ENCODE measurements at places on chromosomes 16 and 17.

- DNase-seq, result no peak
Measured at GRCh38 chr17:83196973-83197880, 117.8 kb downstream of the METRNL start.

DNA sequence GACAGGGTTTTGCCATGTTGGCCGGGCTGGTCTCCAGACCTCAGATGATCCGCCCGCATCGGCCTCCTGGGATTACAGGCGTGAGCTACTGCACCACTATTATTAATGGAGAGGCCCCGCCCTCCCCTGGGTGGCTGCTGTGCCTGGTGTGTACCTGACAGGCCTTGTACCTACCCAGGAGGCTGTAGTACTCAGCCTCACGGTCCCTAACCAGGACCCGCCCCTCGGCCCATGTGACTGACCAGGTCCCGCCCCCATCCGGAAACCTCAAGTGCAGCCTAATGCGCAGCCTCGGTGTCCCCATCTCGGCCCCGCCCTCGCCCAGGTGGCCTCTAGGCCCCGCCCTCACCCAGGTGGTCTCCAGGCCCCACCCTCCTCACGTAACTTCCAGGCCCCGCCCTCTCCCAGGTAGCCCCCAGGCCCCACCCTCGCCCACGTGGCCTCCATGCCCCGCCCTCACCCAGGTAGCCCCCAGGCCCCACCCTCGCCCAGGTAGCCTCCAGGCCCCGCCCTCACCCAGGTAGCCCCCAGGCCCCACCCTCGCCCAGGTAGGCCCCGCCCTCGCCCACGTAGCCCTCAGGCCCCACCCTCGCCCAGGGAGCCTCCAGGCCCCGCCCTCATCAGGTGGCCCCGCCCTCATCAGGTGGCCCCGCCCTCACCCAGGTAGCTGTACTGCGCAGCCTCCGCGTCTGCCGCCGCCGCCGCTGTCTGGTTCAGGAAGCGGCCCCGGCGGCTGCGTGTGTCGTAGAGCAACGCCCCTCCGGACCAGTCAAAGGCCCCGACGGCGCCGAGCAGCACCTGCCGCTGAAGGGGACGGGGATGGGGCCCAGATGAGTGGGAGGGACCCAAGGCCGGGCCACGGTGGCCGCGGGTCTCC is 31.0 kb downstream of the HASPIN start:
- peak; percentile 68 for DNase-seq

GRCh38 chr16:17431012-17431411 is 39.7 kb downstream of the XYLT1 start:
- DNase-seq, result no peak

- no peak for DNase-seq
Measured at GRCh38 chr17:75832164-75832651, 12.0 kb downstream of the UNC13D start.

GRCh38 chr17:27529230-27529796 is 73.1 kb downstream of the KSR1 start:
- DNase-seq, result no peak

DNA sequence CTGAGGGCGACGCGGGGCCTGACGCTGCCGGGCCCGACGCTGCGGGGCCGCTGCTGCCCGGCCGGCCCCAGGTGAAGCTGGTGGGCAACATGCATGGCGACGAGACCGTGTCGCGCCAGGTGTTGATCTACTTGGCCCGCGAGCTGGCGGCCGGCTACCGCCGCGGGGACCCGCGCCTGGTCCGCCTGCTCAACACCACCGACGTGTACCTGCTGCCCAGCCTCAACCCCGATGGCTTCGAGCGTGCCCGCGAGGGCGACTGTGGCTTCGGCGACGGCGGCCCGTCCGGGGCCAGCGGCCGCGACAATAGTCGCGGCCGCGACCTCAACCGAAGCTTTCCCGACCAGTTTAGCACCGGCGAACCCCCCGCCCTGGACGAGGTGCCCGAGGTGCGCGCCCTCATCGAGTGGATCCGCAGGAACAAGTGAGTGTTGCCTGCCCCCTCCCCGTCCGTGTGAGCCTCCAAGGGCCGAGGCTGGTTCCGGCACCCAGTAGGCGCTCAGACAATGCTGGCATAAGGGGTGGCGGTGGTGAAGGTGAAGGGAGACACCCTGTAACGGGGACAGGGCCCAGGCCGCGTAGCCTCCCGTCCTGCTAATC is 676 bp downstream of the CPD start:
- peak; percentile 22 for DNase-seq

- peak; percentile 35 for DNase-seq
Measured at GRCh38 chr17:47278561-47278960, 24.9 kb downstream of the ITGB3 start.

DNA sequence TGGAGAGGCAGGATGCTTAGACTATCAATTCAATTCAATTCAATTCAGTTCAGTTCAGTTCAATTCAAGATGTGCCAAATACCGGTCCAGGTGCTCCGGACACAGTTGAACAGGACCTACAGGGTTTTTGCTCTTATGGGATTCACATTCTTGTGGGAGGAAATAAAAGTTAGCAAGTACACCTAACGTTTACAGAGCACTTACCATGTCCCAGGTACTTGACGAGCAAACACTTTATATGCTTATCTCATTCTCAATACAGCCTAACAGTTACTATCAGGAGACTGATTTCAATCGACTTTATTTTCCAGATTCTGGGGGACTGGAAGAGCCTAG is 467 bp upstream of the GDE1 start:
- DNase-seq, result no peak

DNA sequence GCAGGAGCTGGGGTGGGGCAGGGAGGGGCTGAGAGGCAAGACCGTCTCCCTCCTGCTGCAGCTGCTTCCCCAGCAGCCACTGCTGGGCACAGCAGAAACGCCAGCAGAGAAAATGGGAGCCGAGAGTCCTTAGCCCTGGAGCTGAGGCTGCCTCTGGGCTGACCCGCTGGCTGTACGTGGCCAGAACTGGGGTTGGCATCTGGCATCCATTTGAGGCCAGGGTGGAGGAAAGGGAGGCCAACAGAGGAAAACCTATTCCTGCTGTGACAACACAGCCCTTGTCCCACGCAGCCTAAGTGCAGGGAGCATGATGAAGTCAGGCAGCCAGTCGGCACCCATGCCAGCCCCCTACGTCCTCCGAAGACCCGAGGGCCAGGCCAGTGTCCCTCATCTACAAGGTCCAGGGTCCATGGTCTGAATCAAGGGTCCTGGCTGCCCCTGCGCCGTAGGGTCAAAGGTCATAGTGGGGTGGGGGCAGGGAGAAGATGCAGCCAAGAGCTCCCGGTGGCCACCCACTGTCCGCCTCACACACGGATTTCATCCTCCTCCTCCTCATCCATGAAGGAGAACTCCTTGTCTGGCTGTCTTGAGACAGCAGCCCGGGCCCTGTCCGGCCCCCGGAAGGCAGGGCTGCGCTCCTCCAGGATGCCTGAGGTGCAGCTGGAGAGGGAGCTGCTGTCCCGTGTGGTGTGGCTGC is 23.4 kb upstream of the CPSF4L start:
- DNase-seq, result no peak

DNA sequence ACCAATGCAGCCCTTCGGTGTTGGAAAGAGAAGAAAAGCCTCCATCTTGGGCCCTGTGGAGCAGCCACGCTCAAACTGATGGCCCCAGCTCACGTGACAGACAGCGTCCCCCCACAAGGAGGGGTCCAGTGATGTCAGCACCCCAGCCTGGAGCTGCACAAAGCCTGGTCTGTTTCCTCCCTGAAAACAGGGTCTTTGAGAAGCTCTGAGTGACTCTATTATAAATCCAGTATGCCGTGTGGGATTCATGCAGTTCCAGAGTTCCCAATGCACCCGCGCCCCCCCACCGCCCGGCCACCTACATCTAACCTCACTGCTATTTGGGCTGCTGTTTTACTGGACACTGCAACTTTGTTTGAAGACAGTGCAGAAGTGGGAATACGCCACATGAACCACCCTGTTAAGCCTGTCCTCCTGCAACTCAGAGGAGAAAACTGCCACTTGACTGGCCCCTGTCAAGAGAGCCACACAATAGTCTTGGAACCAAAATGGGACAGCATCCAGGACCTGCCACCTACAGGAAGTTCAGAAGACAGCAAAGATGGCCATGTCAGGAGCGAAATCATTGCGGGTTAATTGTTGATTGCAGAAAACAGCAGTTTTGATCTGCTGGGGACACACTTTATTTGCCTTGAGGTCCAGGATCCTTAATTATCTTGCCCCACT is 33.1 kb downstream of the PMP22 start:
- DNase-seq, result no peak

DNA sequence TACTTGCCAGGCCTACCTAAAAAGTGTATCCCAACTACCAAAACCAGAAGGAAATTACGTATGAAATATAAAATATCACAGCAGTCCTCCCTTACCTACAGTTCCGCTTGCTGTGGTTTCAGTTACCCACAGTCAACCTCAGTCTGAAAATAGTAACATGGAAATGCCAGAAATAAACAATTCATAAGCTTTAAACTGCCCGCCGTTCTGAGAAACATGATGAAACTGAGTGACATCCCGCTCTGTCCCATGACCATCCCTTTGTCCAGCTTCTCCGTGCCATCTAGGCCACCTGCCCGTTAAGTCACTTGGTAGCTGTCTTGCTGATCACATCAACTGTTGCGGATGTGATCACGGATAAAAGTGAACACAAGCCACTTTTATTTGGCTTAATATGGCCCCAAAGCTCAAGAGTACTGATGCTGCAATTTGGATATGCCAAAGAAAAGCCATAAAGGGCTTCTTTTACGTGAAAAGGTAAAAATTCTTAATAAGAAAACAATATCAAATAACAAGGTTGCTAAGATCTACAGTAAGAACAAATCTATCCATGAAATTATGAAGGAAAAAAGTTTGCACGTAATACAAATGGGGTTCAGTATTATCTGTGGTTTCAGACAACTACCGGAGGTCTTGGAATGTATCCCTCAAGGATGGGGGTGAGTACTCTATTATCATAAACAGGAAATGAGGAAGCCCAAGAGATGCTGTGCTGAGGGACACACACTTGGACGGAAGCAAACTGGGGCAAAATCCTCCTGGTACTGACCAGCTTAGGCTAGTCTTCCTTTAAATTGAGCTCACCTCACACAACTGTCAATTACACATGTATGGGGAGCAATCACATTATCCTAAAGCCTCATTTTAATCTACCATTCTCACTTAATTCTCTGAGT is 8.2 kb downstream of the USP22 start:
- peak; percentile 66 for DNase-seq

DNA sequence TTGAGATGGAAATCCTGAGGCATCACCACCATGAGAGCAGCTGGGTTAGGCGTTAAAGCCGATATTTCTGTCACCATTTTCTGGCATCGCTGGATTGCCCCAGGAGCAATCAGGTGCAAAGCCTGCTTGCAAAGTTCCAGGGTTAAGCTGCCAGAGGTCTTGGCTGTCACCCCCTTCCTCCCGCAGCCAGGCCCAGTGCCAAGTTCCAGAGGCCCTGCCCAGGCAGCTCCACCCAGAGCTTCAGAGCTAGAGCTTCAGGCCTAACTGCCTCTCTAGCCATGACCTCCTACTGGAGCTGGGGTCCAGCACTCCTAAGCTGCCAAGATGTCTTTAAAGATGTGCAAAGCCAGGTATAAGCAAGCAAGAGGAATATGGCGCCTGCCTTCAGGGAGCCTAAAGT is 8.8 kb upstream of the TMEM238L start:
- DNase-seq, result no peak

DNA sequence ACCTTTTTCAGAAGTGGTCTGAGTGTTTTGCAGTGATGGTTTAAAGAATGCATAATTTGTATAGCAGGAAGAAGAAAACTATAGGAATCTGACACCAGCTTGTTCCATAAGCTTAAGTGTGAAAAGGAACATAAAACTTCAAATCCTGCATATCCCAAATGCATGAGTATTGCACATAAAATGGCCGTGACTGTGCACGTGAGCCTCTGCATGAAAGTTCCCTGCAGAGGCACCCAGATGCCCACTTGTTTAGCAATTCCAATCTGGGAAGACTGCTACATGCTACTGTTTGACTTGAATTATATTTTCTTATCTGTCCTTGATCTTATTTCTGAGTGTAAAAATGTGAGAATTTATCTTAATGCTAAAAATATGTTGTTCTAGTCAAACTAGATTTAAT is 21.5 kb downstream of the MARCHF10 start:
- DNase-seq, result no peak

- DNase-seq, result no peak
Measured at GRCh38 chr16:87575027-87575804, 27.1 kb upstream of the JPH3 start.

DNA sequence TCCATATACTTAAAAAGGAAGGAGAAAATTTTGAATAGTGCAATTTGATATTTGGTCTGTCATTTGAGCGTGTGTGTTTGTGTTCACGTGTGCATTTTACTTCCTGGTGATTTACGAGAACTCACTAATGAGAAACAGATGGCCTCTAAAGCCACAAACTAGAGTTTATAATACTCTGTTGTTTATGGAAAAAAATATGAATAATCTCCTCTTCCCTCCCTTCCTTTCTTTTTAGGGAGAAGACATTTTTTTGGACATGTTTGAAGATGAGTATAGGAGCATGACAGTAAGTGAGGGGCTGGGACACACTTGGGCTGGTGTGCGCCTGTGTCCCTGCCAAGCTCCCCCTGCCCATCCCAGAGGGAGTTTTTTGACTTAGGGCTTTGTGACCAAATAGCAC is 102.7 kb downstream of the CLEC16A start:
- no peak for DNase-seq

DNA sequence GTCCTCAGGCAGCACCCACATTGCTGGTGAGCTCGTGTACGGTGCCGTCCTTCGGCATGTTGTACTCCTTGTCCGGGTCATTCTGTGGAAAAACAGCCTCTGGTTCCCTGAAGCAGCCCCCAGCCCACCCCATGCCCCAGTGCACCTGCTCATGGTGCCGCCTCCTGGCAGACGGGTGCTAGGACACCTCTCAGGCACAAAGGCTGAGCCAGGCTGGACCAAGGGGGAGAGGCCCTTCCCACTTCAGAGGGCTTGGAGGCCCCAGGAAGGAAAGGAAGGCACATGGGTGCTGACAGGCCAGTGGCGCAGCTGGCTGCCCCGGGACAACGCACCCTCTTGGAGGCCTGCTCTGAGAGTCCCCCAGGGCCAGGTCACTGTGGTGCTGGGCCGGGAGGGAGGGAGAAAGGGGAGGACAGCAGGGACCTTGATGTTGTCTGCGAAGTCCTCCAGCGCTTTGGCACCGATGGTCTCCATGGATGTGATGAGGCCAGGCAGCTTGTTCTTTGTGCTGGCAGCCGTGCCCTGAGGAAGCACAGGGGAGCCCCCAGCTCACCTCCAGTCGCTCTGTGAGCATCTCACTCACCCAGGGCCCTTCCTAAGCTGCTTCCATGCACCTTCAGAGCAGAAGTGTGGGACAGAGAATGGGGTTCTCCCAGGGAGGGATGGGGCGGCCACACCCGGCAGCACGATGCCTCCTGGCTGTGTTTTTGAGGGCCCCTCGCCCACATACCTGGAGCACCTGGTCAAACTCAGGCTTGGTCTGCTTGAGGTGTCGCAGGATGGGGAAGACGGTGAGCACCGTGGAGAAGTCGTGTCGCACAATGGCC is 9.3 kb downstream of the ZACN start:
- no peak for DNase-seq
